CD4-positive, alpha-beta T cell (primary cell): ENCODE measurements at places on chromosomes 12 and 14.

- DNase-seq: no peak
These were observed 400 bp upstream of the NDUFA12 start for GRCh38 chr12:95003921-95004272.

GRCh38 chr14:63972323-63972932 lies 119.6 kb downstream of the SYNE2 start:
- DNase-seq: no peak

- no peak for DNase-seq
These were observed 933.1 kb upstream of the FBXO33 start for GRCh38 chr14:40365305-40365704.

DNA sequence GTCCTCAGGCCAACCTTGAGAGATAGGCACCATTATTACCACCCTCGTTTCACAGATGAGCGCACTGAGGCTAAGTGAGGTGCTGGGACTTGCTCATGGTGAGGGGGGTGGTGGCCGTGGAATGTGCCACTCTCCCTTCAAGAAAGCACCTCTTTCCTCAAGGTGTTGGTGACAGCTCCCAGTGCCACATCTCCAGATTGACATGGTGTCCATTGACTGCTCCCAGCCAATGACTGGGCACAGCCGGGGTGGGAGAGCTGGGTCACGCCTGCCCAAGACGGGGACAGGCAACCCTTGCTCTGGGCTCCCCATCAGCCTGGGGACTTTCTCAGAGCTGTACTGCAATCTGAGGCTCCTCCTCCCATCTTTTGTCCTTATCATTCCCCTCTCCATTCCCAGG lies 21.0 kb upstream of the MYL2 start:
- no peak for DNase-seq

- DNase-seq: no peak
These were observed 464.5 kb downstream of the EGLN3 start for GRCh38 chr14:33486332-33486890.

GRCh38 chr12:116368196-116369194 lies 91.0 kb upstream of the MED13L start:
- DNase-seq: no peak

GRCh38 chr12:53980104-53980801 lies 4.7 kb upstream of the HOXC10 start:
- no peak for DNase-seq

GRCh38 chr14:51535443-51536044 lies 116.2 kb upstream of the FRMD6 start:
- DNase-seq: no peak

GRCh38 chr14:95869776-95870175 lies 6.9 kb upstream of the TUNAR start:
- DNase-seq: no peak

DNA sequence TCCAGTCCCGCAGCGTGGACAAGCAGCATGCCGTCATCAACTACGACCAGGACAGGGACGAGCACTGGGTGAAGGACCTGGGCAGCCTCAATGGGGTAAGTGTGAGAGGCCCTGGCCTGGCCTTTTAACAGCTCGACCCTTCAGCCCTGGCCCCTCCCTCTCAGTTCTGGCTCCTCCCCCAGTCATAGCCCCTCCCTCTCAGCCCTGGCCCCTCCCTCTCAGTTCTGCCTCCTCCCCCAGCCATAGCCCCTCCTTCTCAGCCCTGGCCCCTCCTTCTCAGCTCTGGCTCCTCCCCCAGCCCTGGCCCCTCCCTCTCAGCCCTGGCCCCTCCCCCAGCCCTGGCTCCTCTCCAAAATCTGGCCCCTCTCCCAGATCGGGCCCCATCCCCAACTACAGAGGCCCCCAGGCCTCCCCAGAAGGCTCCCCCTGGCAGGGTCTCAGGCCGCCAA lies 11.2 kb downstream of the CEP170B start:
- DNase-seq: no peak

DNA sequence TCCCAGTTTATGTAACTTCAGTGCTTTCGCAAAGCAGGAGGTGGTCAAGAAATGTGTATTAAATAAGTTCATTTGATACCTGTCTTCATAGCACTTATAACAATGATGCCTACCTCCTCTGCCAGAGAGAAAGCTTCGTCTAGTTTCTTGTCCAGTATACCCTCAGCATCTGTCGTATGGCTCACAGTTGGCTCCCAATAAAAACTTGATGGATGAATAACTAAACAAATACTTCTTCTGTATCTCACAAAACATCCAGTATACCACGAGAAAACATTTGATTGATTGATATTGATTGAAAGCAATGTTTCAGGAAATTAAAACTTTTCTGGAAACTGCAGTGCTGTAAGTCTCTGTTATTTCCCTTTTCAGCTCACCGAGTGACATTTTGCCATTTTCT lies 26.9 kb upstream of the PTGDR start:
- no peak for DNase-seq

DNA sequence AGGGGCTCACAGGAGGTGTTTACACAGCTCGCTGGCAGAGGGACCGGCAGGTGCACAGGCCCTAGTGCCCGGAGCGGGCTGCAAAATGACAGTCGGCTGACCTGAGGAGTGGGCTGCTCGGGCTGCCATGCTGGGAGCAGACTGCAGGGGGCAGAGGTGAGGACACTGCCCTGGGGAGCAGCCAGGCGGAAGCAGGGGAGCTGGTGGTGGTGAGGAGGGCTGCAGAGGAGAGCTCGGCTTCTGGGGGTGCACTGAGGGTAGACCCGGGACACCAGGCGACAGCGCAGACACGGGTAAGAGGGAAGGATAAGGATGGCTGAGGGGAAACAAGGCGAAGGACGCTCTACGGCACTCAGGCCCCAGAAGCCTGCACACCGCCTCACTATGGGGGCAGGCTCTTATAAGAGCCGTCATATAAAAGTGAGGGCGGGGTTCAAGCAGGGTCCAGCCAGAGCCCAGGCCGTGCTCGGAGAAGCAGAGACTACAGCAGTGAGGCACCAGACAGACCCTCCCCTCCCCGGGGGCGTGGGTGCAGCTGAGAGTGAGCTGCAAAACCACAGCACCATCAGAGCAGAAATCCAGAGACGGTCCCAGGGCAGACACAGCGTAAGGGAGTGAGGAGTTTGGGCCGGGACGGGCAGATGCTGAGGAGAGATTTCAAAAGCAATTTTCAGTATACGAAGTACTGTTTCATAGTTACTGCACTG lies 62.5 kb downstream of the CCDC88C start:
- no peak for DNase-seq

GRCh38 chr12:81089412-81089811 lies 11.5 kb downstream of the ACSS3 start:
- no peak for DNase-seq

DNA sequence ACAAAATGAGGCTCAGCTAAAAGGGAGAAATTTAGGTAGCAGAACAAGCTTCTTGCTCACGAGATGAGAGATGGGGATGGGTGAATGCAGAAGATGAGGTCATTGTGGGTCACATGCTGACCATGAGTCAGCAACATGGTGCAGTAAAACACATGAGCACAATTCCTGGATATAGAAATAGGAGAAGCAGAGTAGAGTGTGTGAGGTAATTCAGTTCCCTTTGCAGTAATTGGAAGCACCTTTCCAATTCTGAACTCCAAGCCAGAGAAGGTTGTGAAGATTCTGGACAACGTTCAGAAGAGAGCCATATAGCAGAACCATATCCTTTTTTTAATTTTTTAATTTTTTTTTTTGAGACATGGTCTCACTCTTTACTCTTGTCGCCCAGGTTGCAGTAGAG lies 62.0 kb upstream of the LMNTD1 start:
- no peak for DNase-seq

- no peak for DNase-seq
These were observed 1970.2 kb upstream of the FLRT2 start for GRCh38 chr14:83559721-83560120.

GRCh38 chr14:31400031-31400638 lies 20.2 kb downstream of the HEATR5A start:
- no peak for DNase-seq

DNA sequence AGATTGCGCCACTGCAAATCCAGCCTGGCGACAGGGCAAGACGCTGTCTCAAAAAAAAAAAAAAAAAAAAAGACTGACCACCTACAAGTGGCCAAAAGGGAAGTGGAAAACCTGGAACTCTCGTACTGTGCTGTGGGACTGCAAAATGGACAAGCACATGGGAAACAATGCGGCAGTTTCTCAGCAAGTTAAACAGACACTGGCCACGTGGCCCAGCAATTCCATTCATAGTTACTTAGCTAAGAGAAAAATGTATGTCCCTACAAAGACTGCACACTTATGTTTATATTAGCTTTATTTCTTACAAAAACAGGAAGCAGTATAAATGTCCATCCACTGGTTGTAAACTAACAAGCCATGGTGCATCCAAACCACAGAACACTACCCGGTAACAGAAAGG lies 5.6 kb downstream of the CHFR start:
- no peak for DNase-seq

GRCh38 chr12:60981473-60981872 lies 1278.7 kb upstream of the USP15 start:
- no peak for DNase-seq

- DNase-seq: no peak
These were observed 4.0 kb downstream of the FGF6 start for GRCh38 chr12:4441355-4442335.

DNA sequence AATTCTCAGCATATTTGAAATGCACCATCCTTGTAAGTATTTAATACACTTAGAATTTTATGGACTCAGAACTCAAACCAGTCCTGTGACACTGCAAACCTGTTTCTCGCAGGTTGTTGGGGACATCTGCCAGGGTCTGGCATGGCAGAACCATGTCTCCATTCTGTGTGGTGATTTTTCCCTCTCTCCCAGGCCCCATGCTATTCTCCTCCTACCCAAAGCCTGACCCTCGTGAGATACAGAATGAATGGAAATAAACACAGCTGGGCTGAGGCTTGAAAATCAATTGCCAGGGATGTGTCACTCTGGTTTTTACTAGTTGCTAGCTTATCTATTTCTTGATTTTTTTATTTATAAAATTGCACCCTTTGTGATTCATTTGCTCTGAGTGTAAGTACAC lies 19.8 kb downstream of the TPH2 start:
- DNase-seq: no peak
